ENCODE measurements at places on chromosomes 12 and 14.

DNA sequence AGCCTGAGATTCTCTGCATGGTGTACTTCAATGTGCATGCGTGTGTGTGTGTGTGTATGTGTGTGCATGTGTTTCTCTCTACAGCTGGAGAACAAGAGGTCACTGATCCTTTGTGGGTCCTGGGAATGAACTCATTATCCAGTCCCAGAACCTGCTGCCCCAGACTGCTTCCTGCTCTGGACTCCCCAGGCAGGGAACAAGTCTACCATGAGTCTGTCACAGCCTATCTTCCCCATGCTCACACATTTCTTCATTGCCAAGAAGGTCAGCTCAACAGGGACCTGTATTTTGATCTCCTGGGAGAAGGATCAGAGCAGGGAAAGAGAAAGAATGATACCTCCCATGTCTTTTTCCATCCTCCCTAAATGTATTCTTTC, 2.9 kb upstream of the AGAP2 start:
- DNase-seq = no peak

DNA sequence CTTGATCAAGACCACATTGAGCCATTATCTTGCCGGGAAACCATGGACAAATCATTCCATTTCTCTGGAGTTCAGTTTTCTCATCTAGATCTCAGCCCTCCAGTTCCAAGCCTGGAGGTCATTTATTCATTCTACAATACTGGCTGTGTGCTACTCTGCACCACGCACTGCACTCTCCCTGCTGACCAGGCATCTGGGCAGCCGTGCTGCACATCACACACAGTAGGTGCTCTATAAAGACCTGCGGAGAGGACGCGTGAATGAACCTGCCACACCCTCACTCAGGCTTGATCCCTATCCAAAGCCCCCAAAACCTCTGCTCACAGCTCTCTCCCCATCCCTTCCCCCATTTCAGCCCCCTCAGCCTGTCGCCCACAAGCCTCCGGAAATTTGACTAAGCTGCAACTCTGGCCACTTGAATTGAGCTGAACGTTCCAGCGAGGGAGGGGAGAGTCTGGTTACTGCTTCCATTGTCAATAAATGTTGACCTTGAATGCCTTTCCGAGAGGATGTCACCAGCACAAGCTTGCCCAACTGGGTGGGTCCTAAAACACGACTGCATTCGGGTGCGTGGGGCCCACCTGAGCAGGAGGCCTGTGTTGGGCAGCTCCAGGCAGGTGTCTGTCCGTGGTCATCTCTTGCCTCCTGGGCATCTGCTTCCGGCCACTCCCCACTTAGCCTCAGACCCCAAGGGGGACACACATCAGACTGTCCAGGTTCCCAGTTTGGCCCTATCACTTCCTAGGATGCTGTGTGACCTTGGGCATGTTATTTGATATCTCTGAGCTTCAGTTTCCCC, 17.8 kb downstream of the FAIM2 start:
- DNase-seq = no peak

DNA sequence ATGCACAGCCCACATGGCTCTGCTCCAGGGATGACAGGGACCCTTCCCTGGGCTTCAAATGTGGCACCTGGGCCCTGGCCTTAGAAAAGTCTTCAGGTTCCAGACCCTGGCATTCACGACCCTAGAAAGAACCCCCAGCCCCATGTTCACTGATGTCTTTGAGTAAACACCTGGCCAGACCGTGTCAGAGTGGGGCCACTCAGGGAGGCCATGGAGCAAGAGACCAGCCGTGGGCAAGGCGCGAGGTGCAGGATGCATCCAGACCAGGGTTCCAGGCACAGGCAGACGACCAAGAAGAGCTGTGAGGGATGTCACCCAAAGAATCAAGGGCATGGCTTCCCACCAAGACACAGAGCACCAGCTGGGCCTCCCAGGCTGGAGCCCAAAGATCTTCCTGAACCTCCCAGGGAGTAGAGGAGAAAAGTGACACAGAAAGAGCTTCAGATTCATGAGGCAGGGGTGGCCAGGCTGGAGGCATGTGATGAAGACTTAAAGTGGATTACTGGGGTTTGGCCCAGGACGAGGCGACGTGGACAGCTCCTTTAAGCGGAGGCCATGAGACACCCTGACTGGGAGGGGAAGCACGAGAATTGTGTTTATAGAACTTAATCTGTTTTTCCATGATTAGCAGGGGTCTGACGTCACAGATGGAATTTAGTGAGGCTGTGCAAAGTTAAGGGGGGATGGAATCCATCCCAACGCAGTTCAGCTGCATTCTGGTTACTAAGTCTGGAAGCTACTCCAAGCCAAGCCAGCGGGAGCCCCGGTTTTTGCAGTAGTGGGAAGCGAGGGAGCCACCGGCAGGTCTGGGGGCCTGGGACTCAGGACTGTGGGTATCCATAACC, 61.6 kb downstream of the ARL6IP4 start:
- DNase-seq = no peak

DNA sequence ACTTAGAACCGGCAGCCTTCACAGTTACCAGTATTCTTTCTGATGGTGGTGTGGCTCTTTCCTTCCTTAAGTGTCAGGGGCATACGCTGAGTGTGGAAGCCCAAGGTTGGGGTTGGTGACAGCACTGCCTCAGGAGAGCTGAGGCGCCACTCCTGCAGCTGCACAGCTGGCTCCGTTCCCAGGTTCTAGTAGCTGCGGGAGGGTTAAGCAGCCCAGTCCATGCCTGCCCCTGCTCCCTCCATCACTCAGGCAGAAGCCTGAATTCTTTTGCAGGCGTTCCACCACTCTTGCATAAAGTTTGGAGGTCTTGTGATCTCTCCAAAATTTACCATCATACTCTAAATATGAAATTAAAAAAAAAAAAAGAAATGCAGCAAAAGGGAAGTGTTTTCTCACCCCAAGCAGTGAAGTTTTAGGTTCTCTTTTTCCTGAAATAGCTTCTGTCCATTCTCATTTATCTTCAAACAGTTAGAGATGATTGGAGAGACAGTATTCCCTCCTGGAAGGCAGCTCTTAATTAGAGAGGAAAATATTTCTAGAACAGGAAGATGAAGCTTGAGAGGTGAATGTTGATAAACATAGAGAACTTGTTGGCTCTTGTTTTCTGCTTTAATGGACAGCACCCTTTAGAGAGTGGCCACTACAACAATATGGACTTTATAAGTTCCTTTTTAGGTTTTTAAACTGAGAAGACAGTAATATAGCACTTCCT, 136.1 kb downstream of the FGD4 start:
- peak; percentile 55 for DNase-seq

GRCh38 chr14:66645716-66646115, 137.8 kb downstream of the GPHN start:
- no peak for DNase-seq

DNA sequence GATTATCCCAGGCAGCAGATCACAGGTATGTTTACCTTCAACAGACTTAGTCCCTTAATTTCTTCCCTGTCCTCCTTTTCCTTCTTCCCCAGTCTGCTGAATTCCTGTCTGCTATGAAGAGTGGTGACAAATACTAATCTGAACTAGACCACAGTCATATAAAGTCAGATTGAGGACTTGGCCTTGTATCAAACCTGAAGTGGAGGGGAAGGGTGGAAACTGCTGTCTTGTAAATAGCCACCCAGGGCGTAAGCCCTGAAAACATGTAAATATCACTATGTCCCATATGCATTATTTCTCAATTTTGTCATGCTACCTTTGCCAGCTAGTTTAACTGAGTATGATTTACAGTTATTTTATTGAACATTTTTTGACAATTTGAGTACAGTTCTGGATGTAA, 368.0 kb downstream of the CCDC91 start:
- no peak for DNase-seq

DNA sequence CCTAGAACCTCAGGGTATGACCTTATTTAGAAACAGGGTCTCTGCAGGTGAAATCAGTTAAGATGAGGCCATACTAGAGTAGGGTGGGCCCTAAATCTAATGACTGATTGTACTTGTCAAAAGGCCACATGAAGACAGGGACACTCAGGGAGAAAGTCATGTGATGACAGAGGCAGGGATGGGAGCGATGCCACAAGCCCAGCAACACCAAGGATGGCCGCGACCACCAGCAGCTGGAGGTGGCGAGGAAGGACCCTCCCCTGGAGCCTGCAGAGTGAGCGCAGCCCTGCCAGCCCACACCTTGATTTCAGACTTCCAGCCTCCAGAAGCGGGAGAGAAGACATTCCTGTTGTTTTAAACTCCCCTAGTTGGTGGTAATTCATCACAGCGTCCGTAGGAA, 199.9 kb downstream of the PHETA1 start:
- no peak for DNase-seq

GRCh38 chr12:41479426-41479825, 291.3 kb downstream of the PDZRN4 start:
- peak; percentile 36 for DNase-seq

GRCh38 chr14:31229638-31230572, 22.3 kb upstream of the HECTD1 start:
- DNase-seq = peak; percentile 50

DNA sequence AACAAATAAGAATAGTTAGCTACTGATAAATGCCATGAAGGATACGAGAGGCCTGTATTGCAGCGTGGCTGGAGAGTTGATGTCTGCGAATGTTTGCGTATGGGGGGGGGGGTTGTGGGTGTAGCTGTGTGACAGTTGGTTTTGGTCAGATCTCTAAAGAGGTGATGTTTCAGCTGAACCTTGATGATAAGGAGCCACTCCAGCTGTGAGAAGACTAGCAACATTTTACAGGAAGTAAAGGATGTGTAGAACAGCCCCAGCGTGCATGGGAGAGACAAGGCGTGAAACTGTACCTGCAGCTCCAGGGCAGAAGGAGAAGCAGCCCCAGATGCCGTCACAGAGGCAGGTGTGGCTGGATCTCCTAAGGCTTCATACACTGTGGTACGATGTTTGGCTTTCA, 416.9 kb downstream of the TMEM132D start:
- peak; percentile 40 for DNase-seq

- peak; percentile 21 for DNase-seq
Observed at GRCh38 chr12:103505371-103506236, 9.8 kb upstream of the C12orf42 start.

DNA sequence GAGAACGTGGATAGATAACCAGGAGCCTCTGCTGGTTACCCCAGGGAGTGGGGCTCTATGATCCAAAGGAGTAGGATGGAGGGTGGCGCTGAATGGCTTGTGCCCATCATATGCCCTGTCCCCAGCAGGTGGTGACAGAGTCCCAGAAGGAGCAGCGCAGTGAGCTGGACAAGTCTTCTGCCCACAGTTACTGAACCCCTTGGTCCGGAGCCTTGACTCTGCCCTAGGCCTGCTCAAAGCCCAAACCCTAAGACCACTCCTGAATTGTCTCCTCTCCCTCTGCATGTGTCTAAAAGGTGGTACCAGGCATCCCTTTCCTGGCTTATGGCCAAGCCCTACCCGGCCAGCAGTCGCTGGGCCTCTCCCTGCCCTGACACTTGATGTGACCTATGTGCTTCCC, 3.2 kb downstream of the PRPH start:
- DNase-seq = no peak

DNA sequence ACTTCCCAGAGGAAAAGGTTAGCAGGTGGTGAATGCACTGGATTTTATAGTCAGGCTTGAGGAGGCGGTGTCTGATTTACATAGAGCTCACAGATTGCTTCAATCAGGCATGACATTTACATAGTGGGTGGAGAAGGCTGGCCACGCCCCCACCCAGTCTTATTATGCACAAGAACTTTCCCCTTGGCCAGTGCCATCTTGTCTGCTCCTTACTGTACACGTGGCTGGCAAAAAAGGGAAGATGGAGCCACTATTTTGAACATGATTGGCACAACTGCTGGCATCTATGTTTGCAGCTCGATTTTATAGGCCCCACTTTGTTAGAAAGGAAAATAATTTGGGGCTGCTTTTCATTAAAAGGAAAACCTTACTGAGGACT, 10.9 kb upstream of the LGMN start:
- peak; percentile 70 for DNase-seq

DNA sequence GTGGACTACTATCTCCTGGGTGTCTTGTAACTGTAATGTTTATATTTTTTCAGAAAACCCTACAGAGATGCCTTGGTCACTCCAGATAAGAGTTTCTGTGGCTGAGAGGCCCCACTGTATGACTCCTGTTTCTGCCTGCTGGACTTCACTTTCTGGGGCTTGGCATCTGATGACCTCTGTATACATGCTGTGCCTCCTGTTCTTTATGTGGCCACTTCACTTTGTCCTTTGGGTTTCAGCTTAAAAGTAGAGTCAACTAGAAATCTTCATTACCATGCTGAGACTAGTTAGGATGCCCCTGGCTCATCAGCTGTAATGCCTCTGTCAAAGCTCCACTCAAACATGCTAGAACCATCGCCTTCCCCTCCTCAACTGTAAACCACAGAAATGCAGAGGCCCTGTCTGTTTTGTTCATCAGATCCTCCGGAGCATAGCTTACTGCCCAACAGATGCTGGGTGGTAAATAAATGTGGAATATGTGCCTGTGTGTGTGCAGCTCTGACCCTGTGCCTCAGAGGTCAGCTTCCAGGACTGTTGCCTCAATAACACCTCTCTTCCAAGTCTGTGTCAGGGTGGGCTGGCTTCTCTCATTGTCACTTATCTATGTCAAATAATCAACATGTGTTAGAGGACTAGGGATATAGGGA, 25.5 kb downstream of the ZNF664 start:
- DNase-seq = no peak

- DNase-seq = no peak
Observed at GRCh38 chr12:125259178-125259867, 194.1 kb downstream of the AACS start.

- DNase-seq = no peak
Observed at GRCh38 chr12:3271146-3271545, 194.0 kb downstream of the TSPAN9 start.

DNA sequence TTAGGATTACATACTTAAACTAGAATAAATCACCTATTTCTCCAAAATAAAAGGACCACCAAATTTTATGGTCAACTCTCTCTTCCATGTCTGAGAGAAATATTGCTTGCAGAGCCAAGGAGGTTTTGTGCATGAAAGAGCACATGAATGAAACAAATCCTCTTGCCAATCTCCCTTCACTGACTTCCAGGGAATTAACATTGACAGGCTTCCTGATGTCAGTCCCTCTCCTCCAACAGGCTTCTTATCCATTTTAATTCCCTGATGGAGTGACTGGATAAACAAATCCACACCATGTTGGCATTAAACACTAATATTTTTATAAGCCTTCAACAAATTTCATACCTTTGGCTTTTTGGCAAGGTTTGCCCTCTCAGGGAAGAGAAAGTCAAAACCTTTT, 45.3 kb upstream of the CNTN1 start:
- DNase-seq = no peak

GRCh38 chr12:64218597-64218996, 3.5 kb downstream of the KICS2 start:
- DNase-seq = no peak

- peak; percentile 62 for DNase-seq
Observed at GRCh38 chr14:32073537-32074189, 3.4 kb upstream of the ARHGAP5 start.

All from NCI-H146 (cell line).